Lower leg skin (tissue), 4 donors: ENCODE measurements at places on chromosomes 7 and 10.

DNA sequence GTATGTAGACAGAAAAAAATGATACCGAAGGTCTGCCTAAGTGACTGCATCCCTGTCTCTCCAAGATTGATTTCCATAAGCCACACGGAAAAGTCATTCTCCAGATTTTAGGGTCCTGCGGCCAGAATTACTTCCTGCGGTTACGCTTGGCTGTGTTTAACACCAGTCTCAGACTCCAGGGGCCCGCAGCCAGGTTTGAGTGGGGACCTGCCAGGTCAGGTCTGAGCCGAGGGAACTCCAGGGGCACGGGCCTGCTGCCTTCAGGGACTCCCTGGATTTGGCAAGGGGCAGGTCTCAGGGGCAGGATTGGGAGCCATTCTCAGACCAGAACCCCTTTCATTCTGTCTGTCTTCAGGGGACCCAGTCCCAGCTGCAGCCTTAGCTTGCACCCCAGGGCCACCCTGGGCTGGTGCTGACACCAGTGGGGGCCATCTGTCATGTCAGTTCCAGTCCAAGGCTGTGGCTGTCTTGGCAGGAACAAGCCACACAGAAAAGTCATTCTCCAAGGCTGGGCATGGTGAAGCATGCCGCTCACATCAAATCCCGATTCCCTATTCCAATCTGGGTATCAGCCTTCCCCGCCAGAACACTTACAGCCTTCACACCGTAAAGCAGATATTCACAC lies 39.0 kb downstream of the TMEM120A start:
- no peak for DNase-seq

DNA sequence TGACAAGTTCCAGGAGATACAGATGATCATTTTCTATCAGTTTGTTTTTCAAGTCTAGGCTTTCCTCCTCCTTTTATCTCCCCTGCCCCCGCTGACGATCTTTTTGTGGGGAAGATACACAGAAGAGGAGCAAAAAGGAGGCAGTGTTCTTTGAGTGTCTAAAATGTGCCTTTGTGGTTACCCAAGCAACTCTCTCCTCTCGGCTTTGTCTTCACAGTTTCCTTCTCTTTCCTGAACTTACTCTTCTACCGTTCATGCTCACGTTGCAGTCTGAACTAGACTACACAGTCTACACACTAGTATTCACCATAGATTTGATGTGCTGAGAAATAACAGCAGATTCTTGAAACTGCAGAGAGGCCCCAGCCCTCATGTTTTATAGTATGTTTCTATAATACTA lies 23.6 kb downstream of the CEP41 start:
- no peak for DNase-seq

DNA sequence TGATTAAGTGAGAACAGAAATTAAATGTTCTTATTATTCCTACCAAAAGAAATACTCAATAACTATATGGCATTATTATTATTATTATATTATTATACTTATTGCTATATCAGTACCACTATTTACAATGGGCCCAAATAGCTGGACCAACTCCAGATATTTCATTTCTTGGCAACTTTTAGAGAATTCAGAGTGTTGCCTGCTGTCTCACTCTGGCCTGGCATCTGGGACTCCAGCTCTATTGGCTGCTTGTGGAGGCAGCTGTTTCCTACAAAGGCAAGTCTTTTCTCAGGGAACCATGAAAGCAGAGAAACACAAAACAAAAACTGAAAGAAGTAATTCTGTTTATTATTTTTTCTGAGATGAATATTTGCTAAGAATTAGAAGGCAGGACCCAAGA lies 105.1 kb upstream of the SORCS1 start:
- DNase-seq: no peak

DNA sequence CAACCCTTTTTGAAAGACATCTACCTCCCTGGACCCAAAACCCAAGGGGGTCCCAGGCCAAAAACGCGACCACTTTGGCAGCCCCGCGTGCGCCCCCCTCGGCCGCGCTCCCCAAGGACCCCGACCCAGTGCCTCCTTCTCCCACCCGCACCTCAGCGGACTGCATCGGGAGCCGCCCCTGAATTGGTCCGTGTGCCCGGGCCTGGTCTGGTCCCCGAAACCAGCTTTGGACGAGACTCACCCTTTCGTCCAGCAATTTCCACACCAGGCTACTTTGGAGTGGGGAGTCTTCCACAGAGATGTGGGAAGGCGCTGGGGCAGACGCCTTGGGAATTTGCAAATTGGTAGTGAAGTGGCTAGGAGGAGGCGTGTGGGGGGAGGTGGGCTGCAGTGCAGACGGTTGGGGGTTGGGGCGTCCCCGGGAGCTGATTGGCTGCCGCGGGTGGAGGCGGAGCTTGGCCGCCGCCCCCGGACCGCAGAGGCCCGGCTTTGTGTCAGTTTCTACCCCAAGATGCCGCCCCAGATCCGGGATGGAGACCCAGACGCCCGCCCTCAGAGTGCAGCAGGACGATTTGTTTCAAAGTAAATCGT lies 16.9 kb downstream of the TCAF1 start:
- peak; percentile 85 for DNase-seq

- no peak for DNase-seq
These were observed 55.5 kb downstream of the ZNF277 start for GRCh38 chr7:112262036-112262435.

DNA sequence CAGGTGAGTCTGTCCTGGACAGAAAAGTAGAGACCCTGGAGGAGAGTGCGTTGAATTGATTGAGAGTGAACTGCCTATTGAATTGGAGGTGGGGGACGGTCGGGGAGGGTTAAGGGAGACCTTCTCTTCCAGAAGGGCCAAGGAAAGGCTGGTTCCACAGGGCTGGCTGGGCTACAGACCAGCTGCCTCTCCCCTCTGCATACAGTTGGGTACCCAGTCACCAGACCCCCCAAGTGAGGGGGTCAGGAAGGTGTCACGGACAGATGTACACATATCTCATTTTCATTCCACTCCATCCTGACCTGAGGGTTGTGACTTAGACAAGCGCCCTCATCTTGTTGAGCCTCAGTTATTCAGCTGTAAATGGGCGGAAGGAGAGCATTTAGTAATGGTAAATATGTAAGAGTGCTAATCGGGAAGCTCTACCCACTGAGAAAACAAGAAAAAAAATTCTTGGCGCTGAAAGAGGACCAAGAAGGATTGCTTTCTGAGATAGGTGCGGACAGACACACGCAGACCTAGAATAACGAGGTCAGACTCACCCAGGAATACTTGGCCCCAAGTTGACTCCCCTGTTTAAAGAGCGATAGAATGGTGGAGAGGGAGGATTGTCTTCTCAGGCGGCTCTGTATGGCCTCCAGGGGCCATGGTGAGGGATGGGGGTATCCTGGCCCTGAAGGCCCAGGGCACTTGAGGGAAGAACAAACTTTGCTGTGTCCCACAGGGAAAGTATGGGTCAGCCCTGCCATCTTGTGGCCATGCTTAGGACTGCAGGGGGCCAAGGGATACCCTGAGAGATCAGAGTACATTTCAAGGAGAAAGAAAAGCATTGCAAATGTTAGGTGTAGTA lies 7.2 kb upstream of the MBL2 start:
- DNase-seq: no peak

DNA sequence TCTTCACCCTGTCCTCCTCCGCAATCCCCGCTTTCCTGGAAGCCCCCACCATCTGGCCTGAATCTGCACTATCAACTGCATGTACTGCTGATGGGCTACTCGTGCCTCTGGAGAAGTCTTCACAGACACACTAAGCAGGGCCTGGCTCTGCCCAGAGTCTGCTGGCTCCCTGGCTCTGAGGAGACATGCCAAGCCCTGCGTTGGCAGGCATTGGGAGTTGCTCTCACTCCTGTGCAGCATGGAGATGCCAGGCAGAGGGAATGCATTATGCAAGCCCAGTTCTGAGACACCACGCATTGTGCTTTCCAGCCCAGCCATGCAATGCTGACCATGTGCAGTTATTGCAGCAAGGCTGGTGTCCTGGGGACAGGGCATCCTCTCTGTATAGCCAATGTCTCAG lies 314.6 kb downstream of the CXCL12 start:
- DNase-seq: no peak

DNA sequence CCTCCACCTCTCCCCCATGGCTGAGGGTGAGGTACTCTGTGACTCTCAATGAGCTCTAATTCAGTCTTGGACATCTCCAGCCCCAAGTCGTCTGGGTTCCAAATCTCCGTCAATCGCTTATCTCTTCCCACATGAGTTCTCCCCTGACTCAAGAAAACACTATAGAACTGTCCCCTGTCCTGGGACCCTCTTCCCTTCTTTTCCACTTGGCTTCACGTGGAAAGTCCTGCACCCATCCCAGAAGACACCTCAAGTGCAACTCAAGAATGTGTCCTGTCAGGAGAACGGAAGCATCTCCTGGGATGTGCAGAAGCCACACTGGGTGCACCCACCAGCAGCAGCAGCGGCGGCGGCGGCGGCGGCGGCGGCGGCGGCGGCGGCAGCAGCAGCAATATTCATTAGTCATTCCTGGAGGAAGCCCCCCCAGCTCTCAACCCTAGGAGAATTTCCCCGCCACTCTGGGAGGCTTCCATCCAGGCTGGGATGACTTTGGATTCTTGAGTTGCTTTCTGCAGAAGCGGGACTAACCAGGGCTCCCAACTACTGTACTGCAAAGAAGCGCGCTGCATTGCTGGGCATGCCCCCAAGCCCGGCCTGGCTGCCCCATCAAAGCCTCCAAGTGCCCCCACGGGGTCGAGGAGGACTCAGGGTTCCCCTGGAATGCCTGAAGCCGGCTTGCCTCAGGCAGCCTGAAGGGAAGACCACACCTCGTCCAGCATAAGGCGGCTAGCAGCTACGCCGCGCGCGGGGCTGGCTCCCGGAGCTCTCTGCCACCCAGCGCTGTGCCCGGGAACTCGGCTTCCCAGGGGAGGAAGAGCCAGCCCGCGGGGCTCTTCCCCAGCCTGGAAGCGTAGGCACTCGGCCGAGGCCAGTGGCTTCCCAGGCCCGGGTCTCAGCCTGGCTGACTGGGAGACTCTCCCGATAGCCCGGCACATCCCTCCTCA lies 1.0 kb downstream of the CRTAC1 start:
- no peak for DNase-seq

DNA sequence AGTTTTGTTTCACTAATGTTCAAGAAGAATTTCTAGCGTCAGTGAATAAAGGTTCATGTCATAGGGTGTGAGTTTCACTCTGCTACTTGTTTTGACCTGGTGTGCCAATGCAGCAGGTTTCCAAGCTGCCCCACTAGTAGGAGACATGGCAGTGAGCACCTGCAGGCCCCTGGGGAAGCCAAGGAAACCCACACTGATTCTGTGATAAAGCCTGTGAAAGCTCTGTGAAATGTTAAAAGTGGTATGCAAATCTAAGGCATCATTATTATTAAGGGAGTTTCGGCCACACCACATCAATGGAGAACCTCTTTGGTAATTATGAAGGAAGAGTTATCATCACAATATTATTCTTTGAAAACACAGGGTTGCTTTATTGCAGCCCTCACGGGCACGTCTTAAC lies 46.4 kb downstream of the ABCB5 start:
- no peak for DNase-seq

DNA sequence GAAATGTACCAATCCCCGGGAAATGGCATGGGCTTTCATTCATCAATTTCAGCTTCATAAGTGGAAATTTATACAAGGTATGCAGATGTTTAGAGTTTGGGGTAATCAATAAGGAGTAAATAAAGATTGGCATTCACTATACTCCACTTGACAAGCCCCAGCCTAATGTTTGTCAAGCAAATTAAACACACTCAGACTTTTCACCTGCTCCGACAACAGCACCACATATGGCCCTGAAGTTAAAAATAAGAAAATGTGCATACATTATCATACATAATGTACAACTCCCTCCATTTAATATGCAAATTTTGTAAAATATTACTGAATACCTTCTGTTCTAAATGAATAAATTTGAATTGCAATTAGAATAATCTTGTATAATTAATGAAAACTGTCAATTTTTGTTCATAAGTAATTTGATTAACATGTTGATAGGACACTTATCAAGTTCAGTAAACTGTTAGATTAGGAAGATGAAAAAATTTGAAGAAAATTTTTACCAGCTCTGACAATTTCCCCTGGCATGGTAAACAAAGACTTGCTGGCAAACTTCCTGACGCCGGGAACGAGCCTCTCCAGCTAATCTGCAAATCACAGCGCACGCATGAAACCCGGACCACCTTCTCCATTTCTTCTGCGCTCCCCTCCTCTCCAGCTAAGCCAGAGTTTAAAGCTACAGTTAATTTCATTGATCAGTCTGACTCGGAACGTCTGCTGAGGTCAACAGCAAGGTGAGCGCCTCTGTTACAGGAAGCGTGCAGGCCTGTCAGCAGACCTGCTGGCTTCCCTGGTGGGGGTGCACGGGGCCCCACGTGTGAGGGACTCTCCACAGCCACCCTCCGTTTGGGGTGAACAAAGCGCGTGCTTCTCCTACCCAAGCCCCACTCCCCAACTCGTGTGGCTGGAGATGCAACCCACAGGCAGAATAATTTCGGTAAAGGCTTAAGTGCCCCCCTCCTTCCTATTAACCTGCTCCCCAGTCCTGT lies 70.7 kb downstream of the EBF3 start:
- no peak for DNase-seq

DNA sequence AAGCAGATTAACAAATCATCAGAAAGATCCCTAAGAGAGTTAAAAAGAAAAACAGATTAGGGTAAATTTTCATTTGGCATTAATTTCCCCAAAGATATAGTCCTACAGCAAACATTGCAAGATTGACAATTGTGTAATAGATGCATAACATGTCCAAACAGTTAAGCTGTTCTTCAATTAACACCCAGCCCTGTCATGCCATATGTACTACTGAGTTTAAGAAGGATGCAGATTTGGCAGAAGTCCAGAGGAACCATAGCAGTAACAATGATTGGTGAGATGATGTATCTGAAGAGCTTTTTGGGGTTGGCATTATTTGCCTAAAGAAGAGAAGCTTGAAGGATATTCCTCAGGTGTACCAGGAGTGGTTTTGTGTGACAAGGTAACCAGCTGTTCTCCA lies 287.6 kb downstream of the LRMDA start:
- DNase-seq: no peak

DNA sequence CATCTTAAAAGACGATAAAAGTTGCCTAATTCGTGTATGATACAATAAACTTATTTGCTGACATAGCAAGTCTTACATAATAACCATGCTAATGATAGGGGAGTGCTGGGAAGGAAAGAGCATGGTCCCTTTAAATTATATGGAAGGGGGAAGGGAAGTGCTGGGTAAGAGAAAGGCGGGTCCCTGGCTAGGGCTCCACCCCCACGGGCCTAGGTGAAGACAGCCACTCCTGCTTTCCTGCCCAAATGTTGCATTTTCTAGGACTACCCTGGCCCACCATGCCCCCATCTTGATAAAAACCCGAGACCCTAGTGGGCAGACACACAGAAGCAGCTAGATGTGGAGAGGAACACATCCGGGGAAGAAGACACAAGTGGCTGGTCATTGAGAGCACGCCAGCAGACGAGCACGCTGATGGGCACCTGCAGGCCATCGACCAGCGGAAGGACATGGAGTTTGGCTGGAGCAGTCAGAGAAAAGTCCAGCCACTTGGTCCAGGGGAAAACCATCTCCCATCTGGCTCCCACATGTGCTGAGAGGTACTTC lies 328.7 kb downstream of the ARL4A start:
- DNase-seq: no peak
